ENCODE measurements at places on chromosomes 12 and 14.

DNA sequence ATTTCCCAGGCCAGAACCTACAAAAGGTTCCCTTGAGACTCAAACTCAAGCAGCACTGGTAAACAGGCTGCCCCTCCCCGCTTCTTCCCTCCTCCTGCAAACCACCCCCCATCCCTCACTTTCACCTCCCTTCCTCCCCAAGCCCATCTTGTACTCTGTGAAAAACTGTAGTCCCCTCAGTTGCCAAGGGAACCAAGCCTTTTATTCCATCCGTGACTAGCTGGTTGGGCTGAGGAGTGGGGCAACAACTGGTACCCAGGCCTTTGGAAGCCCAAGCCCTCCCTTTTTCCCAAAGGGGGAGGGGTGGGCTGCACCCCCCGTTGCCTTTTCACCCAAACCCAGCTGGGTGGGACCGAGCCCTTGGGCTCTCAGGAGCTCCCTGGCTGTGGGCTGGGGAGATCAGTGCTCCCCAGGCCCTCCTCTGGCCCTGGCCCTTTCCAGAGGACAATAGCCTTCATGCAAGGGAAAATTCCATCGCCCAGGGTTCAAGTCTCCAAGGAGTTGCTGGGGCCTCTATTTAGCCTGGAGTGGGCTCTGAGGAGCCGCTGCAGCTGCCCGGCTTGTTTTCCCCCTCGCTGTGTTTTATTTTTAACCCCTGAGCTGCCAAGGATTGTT is 61.9 kb downstream of the ZFP36L1 start:
- DNase-seq = peak; percentile 39

- no peak for DNase-seq
Measured at GRCh38 chr14:37655418-37655817, 60.0 kb downstream of the TTC6 start.

- no peak for DNase-seq
Measured at GRCh38 chr12:24600996-24601395, 347.9 kb downstream of the BCAT1 start.

GRCh38 chr12:120472521-120472920 is 3.0 kb upstream of the SRSF9 start:
- no peak for DNase-seq

GRCh38 chr12:42482041-42482747 is 107.4 kb downstream of the PRICKLE1 start:
- DNase-seq = no peak

DNA sequence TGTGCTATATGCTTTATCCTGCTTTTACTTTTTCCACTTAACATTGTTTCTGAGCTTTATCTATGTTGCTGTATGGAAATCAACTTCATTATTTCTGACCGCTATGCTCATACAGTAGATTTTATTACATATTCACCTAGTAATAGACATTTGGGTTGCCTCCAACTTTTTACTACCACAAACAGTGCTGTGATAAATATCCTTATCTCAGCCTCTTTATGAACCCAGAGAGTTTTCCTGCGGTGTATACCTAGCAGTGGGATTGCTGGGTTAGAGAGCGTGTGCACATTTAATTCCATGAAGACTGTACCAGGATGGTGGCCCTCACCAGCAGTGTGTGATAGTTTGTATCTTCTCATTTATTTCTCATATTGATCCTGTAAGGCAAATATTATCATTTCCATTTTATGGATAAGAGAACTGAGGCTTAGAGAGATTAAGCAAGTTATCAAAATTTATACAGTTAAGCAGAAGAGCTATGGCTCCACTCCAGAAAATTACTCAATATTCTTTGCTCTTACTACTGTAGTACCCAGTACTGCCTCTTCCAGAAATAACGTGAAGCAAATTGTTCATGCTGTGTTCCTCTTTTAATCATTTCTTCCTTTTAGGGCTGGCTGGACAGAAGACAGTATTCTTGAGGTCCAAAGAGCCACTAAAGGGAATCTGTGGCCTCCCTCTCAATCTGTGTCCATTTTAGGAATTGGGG is 26.3 kb upstream of the CISTR start:
- no peak for DNase-seq

DNA sequence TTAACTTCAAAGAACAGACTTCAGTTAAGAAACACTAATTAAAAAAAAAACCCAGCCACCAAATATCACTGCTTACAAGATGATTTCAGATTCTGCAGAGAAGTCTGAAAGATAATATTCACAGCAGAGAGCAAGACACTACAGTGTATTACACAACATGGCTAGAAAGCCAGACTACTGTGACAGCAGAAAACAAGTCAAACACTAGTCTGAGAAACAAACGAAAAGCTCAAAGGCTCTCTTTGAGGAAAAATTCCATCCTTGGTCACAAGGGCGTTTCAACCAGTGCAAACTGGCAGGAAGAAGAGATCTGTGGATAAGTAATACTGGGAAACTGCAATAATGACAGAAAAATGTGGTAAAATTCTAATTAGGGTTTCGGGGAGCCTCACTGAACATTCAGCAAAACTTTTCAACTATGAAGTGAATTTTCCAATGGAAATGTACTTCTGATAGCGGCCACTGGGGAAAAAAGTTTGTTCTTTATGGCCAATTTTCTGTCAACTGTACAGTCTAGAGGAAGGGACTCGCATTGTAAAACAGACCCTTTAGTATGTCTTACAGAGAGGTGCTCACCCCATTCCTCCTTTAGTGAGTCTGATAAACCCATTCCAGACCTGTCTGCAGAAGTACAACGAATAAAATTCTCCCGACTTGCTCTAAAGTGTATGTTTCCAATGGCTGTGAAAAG is 50.4 kb downstream of the ACADS start:
- no peak for DNase-seq

GRCh38 chr14:88256997-88257950 is 65.8 kb downstream of the KCNK10 start:
- no peak for DNase-seq

DNA sequence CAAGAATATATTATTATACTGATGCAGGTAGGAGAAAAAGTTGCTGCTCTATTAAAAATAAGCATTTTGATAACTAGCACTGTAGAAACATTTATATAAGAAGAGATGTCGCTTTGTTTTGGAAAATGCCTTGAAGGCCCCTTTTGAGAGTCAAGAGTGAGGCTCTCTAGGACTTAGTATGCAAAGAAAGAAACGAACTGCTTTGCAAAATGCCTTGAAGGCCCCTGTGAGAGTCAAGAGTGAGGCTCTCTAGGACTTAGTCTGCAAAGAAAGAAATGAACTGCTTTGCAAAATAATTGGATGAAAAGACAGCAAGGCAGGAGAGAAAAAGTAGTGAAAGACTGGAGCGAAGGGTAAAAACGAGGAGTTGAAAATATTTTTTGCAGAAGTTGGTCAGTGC is 65.9 kb downstream of the AVPR1A start:
- DNase-seq = no peak

GRCh38 chr12:69354556-69355187 is 4.9 kb upstream of the YEATS4 start:
- no peak for DNase-seq

GRCh38 chr14:50001151-50001998 is 108.5 kb downstream of the ARF6 start:
- DNase-seq = no peak

DNA sequence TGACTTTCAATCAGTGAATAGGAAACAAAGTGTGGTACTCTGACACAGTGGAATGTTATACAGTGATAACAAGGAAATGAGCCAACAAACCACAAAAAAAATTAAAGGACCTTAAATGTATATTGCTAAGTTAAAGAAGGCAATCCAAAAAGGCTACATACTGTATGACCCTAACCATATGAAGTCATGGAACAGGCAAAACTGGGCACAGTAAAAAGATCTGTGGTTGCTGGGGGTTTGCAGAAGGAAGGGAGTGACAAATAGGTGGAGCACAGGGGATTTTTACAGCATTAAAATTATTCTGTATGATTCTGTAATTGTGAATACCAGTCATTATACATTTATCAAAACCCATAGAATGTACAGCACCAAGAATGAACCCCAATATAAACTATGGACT is 112.6 kb downstream of the KCNC2 start:
- no peak for DNase-seq

DNA sequence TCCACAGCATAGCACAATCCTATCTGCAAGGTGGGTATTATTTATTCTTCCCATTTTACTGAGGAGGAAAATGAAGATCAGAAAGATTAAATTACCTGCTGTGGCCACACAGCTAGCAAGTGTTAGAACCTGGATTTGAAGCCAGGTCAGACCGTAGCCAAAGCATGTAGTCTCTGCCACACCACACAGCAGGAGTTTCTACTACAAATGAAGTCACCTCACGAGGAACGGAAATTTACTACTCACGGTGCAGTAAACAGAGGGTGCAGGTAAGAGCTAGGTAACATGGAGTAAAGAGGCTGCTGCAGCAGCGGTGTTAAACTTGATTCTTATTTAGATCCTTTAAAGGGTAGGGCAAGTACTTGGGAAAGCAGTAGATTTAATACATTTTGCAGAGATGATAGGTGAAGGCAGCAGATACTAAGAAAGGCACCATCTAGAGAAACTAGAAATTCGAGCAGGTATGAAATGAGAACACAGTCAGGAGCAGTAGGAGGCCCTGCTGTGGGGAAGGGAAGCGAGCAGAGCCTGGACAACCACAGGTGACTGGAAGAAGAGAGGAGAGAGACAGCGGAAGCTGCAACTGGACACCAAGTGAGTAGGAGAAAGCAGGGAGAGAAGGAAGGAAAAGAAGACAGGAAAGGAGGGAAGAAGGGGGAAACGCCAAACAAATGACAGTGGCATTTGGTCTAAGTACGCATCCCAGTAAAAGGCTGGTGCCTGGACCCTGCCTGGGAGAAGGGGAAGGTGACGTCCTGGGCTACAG is 21.5 kb downstream of the SPTB start:
- no peak for DNase-seq

DNA sequence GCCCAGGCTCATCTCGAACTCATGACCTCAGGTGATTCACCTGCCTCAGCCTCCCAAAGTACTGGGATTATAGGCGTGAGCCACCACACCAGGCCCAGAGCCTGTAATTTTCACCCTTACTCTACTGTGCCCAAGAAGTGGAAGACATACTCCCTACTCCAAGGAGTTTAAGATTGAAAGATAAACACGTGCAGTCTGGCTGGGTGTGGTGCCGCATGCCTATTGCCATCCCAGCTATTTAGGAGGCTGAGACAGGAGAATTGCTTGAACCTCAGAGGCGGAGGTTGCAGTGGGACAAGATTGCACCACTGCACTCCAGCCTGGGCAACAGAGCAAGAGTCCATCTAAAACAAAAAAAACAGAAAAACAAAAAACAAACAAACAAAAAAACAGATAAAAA is 90.0 kb downstream of the NINJ2 start:
- no peak for DNase-seq

GRCh38 chr12:120006258-120006975 is 17.4 kb downstream of the BICDL1 start:
- no peak for DNase-seq

- DNase-seq = no peak
Measured at GRCh38 chr12:29164477-29165393, 15.7 kb downstream of the FAR2 start.

DNA sequence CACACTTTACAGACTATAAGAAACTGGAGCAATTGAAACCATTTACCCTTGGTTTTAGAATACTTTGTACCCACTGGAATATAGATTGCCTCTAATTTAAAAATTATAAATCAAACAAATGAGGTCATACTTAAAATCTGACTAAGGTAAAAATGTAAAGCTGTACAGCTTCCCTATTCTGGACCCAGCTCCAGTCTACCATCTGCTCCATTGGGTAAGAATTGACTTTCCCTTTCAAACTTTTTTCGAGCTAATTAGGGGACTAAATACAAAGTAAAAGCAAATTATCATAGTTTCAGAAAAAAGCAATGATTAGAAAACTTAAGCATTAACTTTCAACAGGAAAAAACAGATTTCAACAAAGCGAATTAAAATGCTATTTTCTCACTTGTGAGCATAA is 4.3 kb downstream of the KRR1 start:
- no peak for DNase-seq

DNA sequence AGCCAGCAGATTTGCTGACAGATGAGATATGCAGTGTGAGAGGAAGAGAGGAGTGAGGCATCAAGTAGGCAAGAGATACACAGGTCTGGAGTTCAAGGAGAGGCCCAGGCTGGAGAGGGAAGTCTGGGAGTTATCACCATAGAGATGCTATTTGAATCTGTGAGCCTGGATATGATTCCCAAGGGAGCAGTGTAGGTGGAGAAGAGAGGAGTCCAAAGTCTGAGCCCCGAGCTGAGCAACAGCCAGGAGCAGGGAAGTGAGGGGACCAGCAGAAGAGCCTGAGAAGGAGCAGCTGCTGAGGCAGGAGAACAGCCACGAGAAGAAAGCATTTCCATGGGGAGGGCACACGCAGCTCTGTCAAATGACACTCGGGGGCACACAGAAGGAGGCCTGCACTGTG is 20.2 kb upstream of the NXPH4 start:
- no peak for DNase-seq

DNA sequence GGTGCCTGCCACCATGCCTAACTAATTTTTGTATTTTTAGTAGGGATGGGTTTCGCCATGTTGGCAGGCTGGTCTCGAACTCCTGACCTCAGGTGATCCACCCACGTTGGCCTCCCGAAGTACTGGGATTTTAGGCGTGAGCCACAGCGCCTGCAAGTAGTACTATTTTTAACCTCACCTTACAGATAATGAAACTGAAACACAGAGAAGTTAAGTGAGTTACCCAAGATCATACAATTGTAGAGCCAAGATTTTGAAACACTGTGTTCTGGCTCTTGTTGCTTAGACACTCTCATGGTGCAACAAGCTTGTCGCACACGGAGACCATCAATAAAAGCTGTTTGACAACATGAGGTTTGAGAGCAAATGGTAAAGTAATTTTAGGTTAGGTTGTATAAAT is 159.1 kb upstream of the LMNTD1 start:
- no peak for DNase-seq

DNA sequence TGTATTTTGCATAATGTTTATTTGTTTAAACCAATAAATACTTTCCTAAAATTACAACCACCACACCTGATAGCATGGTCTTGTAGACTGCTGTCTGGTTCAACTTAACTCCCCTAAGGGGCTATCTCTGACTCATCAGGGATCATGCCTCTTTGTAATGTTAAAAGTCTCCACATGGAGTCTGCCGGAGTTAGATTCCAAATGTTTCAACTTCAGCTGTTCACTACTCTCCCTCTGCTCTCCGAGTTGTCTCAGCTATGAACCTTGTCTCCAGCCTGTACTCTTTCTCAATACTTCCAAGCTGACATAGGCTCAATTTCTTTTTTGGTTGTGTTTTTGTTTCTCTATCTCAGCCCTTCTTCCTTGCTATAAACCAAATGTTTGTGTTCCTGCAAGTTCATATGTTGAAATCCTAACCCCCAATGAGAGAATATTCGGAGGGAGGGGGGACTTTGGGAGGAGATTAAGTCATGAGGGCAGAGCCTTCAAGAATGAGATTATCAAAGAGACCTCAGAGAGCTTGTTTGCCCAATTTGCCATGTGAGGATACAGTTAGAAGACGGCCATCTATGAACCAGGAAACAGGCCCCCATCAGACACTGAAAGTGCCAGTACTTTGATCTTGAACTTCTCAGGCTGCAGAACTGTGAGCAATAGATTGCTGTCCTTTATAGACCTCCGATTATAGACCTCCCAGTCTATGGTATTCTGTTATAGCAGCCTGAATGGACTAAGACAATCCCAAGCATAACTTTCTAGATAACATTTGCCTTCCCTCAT is 858.2 kb downstream of the VRK1 start:
- DNase-seq = no peak

Data from hypothalamus (tissue), 51 donors.